ENCODE measurements at places on chromosomes 1 and 21.

- no peak for DNase-seq
Measured at GRCh38 chr1:9589719-9590157, 1.0 kb downstream of the TMEM201 start.

- DNase-seq = no peak
Measured at GRCh38 chr1:73604739-73605138, 593.2 kb downstream of the LRRIQ3 start.

- no peak for DNase-seq
Measured at GRCh38 chr1:193402977-193403376, 216.6 kb upstream of the B3GALT2 start.

DNA sequence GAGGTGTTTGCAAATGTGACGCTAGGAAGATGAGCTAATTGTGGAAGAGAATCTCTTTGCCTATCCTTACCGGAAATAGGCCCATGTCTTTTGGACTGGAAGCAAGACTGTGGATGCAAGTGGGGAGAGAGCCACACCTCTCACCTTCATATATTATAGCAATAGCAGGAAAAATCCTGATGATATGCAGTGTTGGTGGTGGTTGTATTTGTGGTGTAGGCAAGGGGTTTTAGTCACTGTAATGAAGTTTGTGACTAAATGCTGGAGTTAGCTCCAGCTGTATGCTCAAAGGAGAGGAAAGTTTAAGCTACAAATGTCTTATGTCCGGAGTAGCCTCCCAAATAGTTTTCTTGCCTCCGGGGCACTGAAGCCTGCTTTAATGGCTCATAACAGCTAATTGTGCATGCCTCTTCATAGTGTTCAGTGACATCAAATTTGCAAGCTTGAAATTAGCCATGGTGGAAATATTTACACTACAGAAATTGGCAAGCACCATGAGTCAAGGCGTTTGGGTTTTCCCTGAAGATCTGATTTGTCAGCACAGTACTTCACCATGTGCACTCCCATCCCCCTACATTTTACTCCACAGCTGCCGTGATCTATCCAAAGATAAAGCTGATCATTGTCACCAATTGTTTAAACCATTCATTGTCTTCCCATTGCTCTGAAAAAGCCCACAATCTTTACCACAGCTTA is 102.6 kb upstream of the ZNF644 start:
- DNase-seq = no peak

DNA sequence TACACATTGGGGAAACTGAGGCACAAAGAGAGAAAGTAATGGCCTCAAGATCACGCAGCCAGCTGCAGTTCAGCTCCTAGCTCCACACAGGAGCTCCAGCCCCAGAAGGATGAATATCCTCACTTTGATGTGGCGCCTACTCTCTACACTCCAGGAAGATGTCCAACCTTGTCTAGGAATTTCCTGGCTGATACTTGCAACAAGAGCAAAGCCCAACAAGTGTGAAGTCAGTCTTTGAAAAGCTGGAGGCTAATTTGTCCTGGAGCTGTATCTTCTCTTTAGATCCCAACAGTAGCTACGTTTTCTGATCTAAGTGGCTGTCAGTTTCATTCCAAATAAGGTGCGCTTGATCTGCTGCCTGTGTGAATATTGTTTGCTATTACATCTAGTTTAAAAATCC is 344.9 kb downstream of the PTPRU start:
- no peak for DNase-seq

DNA sequence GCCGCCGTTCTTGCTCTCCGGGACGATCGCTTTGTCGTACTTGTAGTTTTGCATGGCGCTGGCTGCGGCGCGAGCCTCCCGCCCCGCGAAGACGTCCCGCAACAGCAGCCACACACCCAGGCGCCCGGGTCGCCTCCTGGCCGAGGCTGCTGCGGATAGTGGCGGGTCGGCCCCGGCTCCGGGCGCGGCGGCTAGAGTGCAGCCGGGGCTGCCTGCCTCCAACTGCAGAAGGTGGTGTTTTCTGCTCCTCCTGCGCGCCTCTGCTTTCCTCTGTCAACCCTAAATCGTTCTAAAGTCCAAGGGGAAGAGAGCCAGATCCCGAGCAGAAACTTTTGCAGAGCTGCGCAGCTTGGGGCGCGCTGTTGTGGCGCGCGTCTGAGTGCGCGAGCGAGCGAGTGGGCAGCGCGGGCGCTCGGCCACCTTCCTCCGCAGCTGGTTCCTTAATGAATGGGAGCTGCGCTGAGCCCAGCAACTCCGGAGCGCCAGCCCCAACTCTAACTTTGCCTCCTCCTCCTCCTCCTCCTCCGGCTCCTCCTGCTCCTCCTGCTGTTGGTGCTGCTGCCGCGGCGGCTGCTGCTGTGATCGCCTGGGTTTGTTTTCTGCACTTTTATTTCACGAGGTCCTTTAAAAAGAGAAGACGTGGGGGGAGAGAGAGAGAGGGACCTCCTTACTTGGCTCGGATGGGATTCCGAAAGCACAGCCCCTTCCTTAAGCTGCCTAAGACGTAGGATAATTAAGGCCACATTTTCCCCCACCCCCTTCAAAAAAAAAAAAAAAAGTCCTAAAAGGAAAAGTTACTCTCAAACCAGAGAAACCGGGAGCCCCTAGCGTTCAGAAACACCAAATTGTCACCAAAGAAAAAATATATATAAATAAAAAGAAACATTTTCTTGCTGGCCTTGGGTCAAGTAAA is at the start of gene PLPP3:
TSS of gene PLPP3 (minus strand) at position 601 of the 913 bp plus-strand sequence. CDS start at position 54, 547 bp downstream.
- no peak for DNase-seq

DNA sequence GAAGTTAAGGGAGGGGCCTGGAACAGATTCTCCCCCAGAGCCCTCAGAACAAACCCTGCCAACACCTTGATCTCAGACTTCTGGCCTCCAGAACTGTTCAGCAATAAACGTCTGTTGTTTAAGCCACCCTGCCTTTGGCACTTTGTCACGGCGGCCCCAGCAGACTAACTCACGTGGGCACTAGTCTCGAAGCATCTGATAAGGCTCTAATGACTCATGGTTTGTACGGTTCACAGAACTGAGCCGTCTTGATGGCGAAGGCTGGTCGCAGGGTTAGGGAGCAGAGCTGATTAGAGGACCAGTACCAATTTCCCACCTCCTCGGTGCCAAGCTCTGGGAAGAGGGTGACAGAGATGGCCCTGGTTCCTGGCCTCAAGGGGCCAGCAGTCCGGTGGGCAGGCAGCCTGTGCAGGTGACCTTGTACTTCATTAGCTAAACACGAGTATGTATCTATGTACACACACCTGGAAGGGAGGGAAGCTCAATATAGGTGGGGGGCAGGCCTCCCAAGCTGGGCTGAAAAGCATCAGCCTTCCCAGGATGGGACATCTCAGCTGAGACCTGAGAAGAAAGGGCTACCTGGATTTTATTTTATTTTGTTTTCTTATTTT is 112.8 kb downstream of the MRPS6 start:
- no peak for DNase-seq

DNA sequence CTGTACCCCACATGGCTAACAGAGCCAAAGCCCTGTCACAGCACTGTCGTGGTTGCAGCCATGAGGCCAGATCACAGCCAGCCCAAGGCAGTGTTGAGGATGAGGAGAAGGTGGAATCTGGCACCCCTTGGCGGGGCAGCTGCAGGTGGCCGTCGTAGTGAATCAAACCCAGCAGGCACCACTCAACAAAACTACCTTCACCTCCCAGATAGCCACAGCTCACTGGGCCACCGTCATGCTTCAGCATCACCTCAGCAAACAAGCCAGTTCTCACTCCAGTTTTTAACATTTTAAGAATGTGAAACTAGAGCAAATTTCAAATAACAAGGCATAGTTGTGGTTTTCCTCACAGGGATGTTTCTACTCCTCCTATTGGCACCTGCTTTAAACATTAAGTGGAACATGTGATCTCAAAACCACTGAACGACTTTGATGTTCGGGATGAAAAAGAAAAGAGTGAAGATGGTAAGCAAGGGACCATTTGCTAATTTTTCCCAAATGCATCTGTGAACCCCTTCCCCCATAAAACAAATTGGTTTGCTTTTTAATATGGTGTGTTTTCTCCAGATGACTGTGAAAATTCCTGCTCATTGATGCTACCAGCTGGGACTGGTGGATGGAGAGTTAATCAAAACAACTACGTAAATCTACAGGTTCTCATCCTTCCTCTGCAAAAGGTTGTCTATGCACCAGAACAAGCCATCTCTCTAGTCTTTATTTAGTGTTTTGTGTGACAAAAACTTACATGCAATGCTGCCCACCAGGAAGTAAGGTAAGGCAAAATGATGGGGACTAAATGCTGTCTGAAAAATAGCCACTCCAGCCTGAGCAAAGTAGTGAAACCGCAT is 45.5 kb downstream of the TOR1AIP2 start:
- DNase-seq = no peak

DNA sequence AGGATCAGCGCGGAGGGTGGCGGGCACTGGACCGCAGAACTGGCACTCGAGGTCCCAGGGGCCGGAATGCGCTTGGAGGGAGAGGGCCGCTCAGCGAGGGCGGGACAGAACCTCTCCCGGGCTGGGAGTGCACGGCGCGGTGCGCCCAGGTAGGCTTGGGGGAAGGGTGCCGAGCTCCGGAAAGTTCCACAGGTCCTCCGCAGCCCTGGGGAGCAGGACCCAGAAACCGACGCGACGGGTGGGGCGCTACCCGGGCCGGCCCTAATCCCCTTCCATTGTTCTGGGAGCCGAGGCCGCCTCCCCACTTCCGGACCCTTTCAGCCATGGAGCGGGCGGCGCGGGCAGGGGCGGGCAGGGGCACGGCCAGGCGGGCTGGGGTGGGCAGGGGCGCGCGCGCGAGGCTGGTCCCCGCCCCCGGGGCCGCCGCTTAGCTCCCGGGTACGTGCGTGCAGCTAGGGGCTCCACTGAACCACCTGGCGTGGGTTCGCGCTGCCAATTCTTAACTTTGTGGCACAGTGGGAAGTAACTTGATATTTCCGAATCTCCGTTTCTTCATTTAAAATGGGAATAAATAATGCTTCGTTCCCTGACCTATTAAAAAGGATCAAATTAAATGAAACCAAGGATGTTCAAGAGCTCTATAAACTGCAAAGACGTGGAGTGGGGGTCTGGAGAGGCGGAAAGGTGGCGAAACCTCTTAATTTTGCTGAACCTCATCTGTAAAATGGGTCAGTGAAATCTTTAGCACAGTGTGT is 20.7 kb downstream of the LGR6 start:
- no peak for DNase-seq

- no peak for DNase-seq
Measured at GRCh38 chr1:58921342-58921741, 137.5 kb upstream of the JUN start.

- no peak for DNase-seq
Measured at GRCh38 chr1:245875581-245876261, 631.4 kb downstream of the SMYD3 start.

- DNase-seq = no peak
Measured at GRCh38 chr1:154327466-154328317, 2.4 kb downstream of the ATP8B2 start.

DNA sequence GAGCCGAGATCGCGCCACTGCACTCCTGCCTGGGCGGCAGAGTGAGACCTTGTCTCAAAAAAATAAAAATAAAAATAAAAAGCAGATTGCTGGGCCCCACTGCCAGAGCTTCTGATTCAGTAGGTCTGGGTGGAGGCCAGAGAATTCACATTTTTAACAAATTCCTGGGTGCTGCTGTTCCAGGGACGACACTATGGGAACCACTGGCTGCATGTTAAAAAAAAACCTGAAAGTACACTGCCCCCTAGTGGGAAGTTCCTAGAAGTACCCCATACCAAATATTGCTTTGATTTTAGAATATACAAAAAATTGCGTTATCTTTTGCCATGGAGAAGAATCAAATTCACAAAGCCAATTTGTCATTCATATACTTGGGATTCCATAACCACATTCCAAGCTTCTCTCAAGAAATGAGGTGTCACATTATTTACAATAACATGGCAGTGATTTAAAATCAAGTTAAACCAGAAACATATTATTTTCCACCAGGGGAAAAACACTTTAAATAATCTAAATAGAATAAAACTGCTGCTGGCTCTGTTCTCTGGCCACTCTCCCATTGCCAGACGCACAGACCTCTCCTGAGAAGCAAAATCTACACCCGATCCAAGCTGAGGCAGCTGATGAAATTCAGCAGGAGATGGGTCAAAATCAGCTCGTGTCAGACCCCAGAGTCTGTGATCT is 27.4 kb downstream of the SYF2 start:
- no peak for DNase-seq

GRCh38 chr1:116006486-116006964 is 30.2 kb downstream of the SLC22A15 start:
- DNase-seq = no peak

DNA sequence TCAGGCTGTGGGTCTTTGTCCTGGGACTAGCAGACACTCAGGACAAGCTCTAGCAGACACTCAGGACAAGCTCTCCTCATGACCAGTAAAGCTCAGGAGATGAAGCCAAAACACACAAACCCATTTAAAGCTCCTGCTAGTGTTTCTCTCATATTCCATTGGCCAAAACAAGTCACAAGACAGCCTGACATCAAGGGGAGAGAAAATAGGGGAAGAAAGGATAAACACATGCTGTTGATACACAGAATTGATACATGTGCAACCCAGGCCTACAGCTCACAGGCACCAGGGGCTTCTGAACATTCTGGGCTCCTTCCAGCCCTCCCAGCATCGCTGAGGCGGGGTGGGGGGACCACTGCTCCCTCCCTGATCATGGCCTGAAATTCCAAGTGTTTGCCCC is 35.3 kb downstream of the ATF3 start:
- DNase-seq = no peak

- no peak for DNase-seq
Measured at GRCh38 chr1:45047032-45047431, 35.0 kb downstream of the UROD start.

DNA sequence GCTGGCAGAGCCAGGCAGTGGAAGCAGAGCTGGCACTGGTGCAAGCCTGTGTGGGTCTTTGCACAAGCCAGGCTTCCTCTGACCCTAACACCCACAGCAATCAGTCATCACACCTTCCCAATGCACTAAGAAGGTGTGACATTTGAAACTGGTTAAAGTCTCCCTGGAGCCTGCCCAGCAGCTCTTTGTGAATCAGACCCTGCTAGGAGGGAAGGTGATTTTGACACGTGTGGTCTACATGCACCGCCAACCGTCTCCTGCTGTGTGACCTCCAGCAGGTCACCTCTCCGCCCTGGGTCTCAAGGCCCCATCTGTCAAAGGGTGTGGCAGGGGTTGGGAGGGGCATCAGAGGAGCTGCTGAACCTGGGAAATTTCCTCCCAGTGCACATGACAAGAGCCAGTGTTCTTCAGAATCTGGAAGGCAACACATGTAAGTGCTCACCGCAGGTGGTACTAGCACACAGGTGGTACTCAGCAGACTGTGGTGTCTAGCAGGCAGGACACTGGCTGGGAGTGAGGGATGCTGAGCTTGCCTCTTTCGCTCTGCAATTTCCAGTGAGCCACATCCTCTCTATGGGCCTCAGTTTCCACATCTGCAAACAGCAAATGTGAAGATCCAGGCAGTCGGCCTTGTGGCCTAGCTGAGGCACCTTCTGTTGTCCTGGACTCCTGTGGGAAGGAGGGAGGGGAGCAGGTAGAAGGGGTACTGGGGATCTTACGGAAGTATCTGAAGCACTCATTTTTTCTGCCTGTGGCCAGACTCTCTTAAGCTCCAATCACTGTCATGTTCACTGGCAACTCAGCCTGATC is 123.2 kb downstream of the DMRTB1 start:
- DNase-seq = no peak

- DNase-seq = no peak
Measured at GRCh38 chr1:206505702-206506355, 1.5 kb upstream of the RASSF5 start.
